ENCODE measurements at places on chromosomes 12 and 14.

DNA sequence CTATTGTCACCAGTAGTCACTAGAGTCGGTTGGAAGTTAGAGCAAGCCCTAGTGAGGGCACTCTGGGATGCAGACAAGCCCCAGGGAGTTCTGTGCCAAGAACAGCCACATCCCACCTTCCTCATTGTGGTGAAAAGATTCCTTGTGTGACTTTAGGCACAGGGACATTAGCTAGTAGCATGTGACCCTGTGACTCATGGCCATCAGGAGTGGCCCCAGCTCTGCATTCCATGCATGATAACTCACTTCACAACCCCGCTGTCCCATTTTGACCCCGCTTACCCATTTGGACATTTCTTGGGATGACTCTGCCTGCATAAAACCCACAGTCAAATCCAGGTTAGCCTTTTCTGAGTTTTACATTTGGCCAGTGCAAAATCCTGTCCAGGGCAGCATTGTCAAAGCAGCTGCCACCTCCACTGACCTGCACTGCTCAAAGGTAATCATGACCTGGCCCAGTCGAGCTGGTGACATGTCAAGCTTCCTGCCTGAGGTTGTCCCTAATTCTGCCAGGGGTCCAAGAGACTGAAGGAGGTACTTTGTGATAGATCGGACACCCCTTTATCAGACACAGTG is 430.5 kb downstream of the DPF3 start:
- DNase-seq: no peak

DNA sequence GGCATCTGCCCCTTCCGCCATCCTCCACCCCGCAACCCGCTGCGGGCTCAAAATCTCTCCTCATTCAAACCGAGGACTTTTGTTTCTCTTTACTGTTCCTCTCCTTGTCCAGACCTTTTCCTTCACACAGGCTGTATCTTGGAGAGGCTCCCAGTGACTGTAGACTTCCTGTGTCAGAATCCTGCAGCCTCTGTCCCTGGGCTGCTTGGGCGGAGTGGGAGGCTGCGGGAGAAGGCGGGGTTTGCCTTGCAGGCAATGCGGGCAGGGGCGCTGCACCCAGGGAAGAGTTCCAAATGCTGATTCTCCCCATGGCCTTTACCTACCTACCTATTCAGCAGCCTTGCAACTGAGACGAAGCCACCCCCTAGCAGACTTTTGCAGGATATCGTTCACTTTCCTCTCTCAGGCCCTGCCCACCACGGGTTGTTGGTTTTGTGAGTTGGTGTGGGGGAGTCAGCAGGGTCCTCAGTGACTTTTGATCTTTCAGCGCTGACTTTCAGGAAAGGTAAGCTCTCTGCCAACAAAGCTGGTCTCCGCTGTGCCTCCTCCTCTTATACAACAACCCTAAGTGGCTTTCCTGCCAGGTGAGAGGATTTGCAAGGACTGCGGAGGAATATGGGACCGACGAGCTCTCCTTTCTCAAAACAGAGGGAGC is 79.0 kb upstream of the KCNA1 start:
- DNase-seq: no peak

- no peak for DNase-seq
Observed at GRCh38 chr12:627863-628741, 35.1 kb downstream of the NINJ2 start.

DNA sequence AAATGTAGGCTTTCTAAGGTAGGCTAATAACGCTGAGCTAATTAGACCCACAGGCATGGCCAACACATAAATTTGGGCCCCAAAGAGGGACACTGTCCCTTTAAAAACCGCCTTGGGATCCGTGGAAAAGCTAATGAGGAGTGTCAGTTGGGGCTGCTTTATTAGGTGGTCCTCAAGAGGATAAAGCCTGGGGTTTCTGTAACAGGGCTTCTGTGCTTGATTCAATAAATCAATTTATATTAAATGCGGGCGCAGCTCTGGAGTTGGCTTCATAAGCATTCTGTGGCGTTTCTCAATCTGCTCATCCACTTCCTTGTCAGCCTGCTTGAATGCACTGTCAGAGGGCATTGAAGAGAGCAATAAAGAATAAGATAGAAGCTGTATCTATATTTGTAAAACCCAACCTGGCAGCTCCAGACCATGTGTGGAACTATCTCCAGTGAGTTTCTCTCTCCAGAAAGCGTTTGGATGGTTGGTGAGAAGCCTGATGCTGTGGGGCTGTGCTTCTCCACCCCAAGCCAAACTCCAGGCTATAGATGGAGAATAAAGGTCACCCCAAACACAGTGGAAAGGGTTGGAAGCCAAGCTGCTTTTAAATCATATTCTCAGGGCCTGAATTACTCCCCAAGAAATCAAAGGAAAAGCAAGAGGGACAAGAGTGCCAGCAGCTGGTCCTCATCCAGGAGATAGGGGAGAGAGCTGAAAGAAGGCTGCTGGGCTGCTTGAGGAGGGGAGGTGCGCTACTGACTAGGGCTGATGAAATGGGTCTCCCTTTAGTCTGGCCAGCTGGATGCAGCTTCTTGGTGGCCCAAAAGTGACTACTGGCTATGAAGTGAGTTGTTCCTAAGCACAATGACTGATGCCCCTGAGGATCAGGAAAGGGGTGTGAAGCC is 222.0 kb downstream of the PPM1H start:
- DNase-seq: no peak

DNA sequence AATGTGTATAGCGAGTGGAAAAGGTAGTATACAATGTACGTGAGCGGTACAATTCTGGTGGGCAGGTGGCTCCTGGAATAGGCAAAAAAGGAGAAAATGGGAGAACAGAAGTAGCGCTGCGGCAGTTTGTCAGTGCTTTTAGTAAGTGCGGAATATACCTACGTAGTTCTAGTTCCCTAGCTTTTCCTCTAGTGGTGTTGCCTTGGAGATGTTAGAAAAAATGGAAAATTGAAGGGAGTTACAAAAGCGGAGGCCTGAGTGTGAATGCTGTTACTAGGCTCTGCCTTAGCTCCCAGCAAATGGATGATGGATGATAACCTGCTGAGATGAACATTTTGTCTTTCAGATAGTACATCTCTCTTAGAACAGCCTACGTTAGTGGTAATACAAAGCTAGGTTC is 1.1 kb downstream of the TTC8 start:
- DNase-seq: no peak

GRCh38 chr12:119630962-119631550 is 36.9 kb upstream of the PRKAB1 start:
- no peak for DNase-seq

DNA sequence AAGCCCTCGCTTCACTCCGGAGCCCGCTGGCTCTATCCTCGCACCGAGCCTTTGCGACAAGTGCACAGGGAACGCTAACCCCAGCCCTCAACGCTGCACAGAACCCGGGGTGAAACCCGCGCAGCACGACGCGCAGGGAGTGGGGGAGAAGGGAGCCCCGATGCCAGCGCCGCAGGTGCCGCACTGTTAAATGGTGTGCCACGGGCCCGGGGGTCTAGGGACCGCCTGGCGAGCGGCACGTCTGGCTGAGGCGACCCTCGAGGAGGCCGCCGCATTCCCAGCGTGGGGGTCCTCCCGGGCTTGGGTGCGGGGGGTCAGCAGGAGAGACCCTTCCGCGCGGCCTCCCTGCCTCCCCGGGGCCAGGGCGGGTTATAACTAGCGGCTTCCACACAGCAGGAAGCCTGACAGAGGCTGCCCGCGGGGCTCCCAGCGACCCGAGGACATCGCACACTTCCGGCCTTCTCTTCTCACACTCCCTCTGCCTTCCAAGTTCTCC is 23.8 kb upstream of the LRTM2 start:
- DNase-seq: no peak
